Bronchial smooth muscle cell (primary cell): ENCODE measurements at places on chromosomes 11 and 22. TPM values are rescaled to one million over a fixed set of nuclear protein-coding genes. Genes with fewer than 3 reads are reported as not detected.

IL17RA gene
- total RNA-seq = 2.8 and 3.7 TPM in 2 replicates

CALCA gene
- total RNA-seq = not detected in 2 replicates

KRTAP5-8 gene
- total RNA-seq = not detected in 2 replicates

OR51E1 gene
- total RNA-seq = not detected in 2 replicates

KIAA1671 gene
- total RNA-seq = under 0.01 TPM in 2 replicates

IGSF9B gene
- total RNA-seq = 0.17 and 0.79 TPM in 2 replicates

CSNK1E gene
- 59.6 and 79.3 TPM in 2 replicates for total RNA-seq
